NK-92 treated with Interleukin-12 subunit alpha and Interleukin-12 subunit beta, amount 100 ng/mL, for 24 hours (cell line): ENCODE measurements at places on chromosomes 5 and 9.

DNA sequence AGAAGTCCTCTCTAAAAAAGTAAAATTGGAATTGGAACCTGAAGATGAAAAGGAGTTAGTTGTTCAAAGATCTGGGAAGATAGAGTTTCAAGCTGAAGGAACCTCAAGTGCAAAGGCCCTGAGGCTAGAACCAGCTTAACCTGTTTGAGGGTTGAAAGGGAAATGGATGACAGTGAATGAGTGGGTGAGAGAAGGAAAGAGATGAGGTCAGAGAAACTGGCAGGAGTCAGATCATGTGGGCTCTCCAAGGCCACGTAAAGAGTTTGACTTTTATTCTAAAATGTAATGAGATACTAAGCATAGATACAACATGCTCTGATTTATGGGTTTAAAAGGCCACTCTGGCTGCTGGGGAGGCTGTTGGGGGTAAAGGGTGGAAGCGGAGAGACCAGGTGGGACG is 2.5 kb upstream of the RAD23B start:
- no peak for DNase-seq

GRCh38 chr5:9924614-9925013 is 294.5 kb upstream of the TAS2R1 start:
- DNase-seq = no peak

- no peak for DNase-seq
Measured at GRCh38 chr5:10499776-10500175, 58.1 kb downstream of the ROPN1L start.

GRCh38 chr9:14198841-14199455 is 115.0 kb downstream of the NFIB start:
- no peak for DNase-seq

- no peak for DNase-seq
Measured at GRCh38 chr9:37295178-37295577, 127.3 kb upstream of the GRHPR start.

DNA sequence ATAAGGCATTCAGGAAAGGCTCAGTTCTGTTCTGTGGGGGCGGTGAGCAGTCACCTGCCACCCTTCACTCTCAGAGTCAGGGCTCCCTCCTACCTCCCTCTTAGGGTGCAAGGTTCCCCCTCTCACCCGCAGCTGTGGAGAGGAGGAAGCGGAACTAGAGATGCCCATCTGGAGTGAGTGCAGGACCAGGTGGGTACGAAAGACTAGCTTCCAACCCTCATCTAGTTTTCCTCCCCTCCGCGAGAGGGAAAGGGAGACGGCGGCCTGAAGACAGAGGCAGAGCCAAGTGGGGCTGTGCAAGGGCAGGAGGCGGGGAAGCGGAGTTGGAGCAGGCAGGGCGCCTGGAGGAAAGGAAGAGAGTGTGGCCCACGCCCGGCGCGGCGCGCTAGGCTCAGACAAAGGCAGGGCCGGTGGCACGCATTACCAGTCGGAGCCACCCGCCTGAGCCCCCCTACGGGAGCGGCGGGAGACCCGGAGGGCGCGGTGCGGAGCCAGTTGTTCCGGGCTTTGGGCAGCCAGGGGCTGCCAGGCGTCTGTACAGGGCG is 7.3 kb downstream of the PRR7 start:
- DNase-seq = no peak

DNA sequence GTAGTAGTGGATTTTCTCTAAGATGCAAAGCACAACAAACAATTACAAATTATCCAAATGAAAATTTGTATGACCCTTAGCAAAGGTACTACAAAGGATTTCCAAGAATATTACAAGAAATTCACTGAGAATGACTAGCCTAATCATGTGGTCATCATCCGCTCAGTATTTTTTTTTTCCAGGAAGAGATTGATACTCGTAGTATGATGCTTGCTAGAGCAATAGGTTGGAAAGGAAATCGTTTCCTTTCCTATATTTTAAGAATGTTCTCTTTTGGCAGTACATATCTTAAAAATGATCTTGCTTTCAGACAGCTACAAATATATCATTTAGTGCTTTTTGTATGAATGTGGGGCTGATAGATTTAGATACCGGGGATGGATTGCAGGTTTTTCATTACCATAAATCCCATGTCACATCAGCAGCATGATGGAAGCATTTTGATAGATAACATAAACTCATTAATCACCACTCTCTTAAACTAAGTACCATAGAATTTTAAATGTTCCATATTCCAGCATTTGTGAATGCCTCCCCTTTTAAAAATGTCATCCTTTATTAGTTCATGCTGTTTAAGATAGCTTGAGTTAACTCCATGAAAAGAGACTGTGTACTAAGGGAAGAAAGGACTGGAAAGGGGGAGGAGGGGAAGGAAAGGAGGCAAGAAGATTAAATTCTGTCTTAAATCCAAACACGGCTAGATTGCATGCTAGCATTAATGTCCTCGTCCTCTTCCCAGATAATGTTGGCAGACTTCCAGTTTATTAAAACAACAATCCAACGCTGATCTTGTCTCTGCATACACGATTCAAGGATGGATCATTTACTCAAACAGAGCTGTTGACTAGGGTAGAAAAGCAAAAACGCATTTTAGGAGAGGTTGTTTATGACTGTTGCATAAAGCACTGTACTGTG is 311.7 kb upstream of the ZNF608 start:
- no peak for DNase-seq

DNA sequence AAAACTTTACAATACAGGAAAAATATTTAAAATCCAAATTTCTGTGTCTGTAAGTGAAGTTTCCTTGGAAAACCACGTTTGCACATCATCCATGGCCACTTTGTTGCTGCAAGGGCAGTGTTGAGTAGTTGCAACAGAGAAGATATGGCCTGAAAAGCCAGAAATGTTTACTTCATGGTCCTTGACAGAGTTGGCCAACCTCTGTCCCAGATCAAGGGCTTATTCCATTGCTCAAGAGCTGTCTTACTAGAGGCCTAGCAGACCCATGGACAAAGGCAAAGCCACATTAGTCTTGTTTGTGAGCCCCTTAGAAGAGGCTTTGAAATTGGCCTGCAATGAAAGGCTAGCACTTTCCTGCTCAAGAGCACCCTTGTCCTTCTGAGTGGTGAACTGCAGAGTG is 119.4 kb downstream of the GAS1 start:
- no peak for DNase-seq

DNA sequence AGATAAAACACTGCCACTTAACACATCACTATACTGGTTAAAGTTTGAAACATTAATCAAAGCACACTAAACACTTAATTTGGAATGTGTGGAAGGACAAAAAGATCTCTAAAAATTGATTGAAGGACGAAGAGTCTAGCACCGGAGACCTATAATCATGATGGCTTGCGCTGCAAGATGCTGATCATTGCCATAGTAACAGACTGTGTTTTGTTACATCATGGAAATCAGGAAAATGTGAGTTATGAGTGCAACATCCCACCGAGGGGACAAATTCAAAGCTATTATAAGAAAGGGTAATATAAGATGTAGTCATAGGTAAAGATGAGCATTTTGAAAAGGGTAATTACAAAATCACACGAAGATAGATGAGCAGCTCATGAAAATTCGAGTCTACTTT is 278.8 kb upstream of the CTNND2 start:
- no peak for DNase-seq

DNA sequence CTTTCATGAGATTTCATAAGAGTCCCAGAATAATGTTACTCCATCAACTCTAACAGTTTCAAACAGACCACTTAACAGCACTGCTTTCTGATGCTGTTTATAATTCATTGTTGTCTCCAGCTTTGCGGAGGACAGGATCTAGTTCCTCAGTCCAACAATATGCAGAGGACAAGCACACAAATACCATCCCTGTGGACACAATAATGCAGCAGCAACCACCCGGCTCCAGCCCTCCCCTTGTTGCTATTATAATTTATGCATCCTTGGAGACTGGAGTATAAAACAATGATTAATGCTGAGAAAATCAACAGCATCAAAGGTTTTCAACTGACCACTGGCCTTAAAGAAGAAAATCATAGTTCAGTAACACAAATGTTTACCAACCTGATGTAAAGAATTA is 108.3 kb downstream of the DENND1A start:
- no peak for DNase-seq

GRCh38 chr5:57063773-57064172 is 110.1 kb upstream of the GPBP1 start:
- no peak for DNase-seq

DNA sequence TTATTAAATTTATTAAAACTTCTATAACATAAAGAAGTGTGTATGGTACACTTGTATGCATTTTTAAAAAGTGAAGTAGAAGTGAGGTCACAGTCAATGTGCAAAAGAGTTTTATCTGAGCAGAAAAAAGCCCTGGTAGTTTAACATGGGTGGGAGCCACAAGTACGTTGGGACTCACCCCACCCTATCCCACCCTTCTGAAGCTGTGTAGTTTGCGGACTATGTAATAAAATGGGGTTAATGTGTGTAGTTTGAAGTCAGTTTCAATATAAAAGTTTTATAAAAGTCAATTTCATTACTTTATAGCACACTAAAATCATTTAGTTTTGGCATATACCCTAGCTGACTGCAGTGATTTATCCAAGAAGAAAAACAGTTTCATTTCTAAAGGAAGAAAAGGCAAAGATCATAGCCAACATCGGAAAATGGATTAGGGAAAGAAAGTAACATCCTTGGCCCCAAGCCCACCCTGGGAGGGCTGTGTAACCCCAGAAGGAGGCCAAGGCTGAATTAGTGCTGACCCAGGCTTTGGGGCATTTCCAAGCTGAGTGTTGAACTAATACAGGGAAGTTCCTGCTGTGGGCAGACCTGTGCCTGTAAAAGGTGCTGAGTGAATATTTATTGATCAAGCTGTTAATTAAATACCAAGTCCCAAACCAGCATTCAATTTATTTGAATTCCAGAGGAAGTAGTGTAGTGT is 398.6 kb upstream of the ADAMTSL1 start:
- DNase-seq = no peak

DNA sequence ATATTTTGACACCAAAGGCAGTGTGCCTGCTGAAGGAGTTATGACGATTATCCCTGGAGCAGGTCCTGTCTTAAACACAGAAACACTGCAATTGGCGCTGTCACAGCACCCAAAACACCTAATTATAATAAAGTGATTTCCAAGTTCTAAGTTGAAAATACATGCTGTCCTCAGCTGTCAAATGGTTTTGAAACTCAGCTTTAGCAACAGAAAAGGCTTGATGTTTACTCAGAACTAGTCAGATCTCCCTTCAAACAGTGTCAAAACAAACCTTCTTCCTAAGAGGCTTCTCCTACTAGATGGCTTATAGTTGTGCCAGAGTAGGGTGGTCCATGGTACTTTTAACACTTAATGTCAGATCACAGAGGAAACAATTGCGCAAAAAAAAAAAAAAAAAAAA is 87.2 kb upstream of the IRX1 start:
- no peak for DNase-seq

- DNase-seq = no peak
Measured at GRCh38 chr9:131697097-131697496, 42.8 kb downstream of the RAPGEF1 start.

GRCh38 chr5:44396312-44396711 is 7.1 kb upstream of the FGF10 start:
- DNase-seq = no peak

DNA sequence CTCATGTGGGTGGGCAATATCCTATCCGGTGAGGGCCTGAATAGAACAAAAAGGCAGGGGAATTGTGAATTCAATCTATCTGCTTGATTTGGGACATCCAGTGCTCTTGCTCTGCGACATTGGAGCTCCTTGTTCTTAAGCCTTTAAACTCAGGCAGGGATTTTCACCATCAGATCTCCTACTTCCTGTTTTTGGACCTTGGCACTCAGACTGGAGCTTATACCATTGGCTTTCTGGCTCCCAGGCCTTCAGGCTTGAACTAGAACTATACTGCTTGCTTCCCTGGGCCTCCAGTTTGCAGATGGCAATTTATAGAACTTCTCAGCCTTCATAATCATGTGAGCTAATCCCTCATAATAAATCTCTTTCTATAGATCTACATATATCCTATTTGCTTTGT is 134.3 kb upstream of the CLINT1 start:
- DNase-seq = no peak

DNA sequence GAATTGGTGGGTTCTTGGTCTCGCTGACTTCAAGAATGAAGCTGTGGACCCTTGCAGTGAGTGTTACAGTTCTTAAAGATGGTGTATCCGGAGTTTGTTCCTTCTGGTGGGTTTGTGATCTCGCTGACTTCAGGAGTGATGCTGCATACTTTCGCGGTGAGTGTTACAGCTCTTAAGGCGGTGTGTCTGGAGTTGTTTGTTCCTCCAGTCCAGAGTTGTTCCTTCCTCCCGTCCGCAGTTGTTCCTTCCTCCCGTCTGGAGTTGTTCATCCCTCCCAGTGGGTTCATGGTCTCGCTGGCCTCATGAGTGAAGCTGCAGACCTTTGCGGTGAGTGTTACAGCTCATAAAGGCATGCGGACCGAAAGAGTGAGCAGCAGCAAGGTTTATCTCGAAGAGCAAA is 159.6 kb upstream of the ADAMTSL1 start:
- no peak for DNase-seq

DNA sequence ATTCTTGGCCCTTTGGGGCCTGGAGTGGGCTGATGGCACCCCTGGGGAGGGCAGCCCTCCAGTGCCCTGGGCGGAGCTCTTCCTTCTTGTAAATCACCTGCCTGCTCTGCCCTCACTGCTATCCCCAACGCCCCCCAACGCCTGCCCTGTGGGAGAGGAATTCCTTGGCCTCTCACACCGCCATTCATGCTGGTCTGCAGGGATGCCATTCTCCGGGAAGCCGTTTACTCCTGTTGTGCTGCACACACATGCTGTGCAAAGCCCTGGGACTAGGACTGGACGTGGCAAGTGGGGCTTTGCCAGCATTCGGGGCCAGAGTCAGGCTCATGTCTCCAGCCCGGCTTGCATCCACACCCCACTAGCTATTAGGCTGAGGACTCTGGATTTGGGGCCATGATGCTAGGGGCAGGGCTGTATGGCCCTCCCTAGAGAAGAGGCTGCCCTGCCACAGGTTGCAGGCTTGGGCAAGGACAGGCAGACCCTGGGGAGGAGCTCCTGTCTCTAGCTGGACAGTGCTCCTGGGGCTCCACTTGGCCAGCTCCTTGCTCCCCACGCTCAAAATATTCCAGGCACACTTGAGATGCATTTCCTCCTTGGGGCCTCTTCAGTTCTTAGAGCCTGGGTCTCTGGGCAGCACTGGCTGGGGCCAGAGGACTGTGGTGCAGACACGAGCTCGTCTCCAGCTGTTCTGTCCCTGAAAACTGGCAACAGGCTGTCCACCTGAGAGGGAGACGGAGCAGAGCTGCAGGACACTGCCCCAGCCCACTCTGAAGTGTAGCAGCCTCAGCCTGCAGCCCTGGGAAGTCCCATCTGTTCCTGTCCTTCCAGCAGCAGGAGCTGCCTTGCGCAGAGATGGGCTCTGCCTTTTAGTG is 226.9 kb downstream of the CACNA1B start:
- no peak for DNase-seq

DNA sequence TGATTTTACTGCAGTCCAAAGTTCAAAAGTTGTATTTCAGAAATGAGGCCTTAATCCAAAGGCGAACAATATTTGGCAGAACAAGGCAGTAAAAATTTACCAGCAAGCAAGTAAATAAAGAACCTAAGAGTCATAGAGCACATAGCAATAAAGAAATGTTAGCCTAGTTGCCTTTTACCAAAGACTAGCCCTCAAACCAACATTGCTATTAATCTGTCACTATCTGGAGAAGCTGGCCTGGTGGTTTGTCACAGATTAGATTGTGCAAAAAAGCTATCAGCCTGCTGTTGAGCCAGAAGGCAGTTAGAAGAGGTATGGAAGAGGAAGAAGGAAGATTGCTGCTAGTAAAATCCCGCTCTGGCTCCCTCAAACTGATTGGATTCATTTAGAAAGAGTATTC is 304.7 kb upstream of the KLF4 start:
- no peak for DNase-seq
